ENCODE measurements at places on chromosomes 3 and 15.
A peak's percentile ranks its signal among the peaks of the same experiment; 100 is the strongest.

- peak; percentile 67 for DNase-seq
These were observed 33.9 kb downstream of the MYO5C start for GRCh38 chr15:52261498-52262242.

- no peak for DNase-seq
These were observed 257.6 kb upstream of the STT3B start for GRCh38 chr3:31275038-31275572.

GRCh38 chr15:97177151-97177577, 783.3 kb upstream of the ARRDC4 start:
- DNase-seq = no peak

GRCh38 chr15:59847968-59848367, 156.1 kb upstream of the FOXB1 start:
- DNase-seq = no peak

DNA sequence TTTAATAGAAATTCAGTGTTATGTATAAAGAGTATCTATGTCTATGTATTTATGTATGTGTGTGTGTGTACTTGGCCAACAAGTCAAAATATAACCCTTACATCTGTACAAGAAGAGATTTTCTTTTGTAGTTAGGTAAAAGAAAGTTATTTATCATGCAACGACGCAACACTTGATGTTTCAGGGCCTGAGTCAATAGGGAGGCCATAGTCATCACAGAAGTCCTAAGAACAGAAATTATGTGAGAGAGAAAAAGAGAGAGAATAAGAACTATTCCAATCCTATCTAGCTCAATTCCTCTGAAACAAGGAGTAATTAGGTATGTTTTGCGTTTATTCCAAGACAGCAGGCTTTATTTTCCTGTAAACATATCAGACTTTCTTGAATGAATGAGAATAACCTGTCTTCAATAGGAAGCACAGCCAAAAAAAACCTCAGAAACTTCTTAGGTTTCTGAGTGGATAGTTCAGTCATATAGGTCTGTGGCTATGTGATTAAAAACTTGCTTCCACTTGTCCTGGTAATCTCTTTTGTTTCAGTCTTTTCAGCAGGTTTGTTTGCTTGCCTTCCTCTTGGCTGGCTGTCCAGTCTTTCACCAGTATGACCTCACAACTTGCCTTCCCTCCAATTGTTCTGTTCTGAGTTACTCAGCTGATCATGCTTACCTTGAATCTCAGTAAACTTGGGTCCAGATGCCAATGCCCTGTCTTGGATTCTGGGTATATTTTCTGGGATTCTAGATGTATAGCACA, 382.4 kb upstream of the GBE1 start:
- DNase-seq = no peak

GRCh38 chr15:61524086-61524485, 295.0 kb upstream of the RORA start:
- DNase-seq = no peak
